Activated CD8-positive, alpha-beta memory T cell treated with anti-CD3 and anti-CD28 coated beads, Interleukin-2, amount 10 ng/mL, durations not matched to agents 7 days and 5 days (primary cell): ENCODE measurements at places on chromosomes 6 and 20. TPM values are rescaled to one million over a fixed set of nuclear protein-coding genes. Genes with fewer than 3 reads are reported as not detected.
A peak's percentile ranks its signal among the peaks of the same experiment; 100 is the strongest.

The DEFB132 gene
- not detected for total RNA-seq

The ZBTB12 gene
- 1.5 TPM for total RNA-seq

- DNase-seq, result peak; percentile 60
These were observed at the start of gene SLC23A2 for GRCh38 chr20:5001174-5002076. SLC23A2 (minus strand) TSS chr20:5001510; CDS start chr20:4932562, 68,948 bp downstream.

- no peak for DNase-seq
These were observed 21.9 kb downstream of the TBXT start for GRCh38 chr6:166145751-166146150.

GRCh38 chr6:145070791-145071190 lies 664.5 kb downstream of the EPM2A start:
- DNase-seq, result no peak

DNA sequence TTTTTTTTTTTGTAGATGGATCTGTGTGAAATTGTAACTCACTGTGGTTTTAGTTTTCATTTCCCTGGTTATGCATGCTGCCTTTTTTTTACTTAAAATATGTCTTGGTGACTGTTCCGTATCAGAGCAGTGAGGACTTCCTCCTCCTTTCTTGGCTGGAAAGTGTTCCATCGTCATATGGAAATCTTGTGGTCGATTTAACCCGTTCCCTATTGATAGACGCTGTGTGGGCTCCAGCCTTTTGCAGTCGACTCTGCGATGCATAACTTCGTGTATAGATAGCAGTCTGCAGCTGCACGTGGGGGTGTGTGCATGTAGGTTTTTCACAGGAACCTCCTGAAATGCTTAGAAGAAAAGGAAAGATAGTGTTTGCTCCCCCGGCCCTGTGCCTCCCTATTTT lies 28.1 kb upstream of the PNPLA1 start:
- no peak for DNase-seq

- DNase-seq, result no peak
These were observed 488.5 kb upstream of the MAP3K7 start for GRCh38 chr6:91075244-91075976.
